ENCODE measurements at places on chromosomes 3 and 15. TPM values are rescaled to one million over a fixed set of nuclear protein-coding genes. Genes with fewer than 3 reads are reported as not detected.

The MST1R gene
- 1.1 TPM for total RNA-seq

The CCR8 gene
- total RNA-seq: not detected

The CCDC39 gene
- not detected for total RNA-seq

The GOLGA6L25 gene
- not detected for total RNA-seq

The CISH gene
- total RNA-seq: not detected

The TRANK1 gene
- 1.0 TPM for total RNA-seq

The ZNF717 gene
- total RNA-seq: not detected

The HTR3E gene
- total RNA-seq: not detected

The DCP1A gene
- 5.9 TPM for total RNA-seq

The P3H2 gene
- total RNA-seq: 233 TPM

The SLC9C1 gene
- not detected for total RNA-seq

The LRRC31 gene
- total RNA-seq: not detected

The INKA1 gene
- total RNA-seq: not detected

The APOD gene
- total RNA-seq: not detected

The MOBP gene
- total RNA-seq: not detected

The SCAMP5 gene
- 3.4 TPM for total RNA-seq

The GRIP2 gene
- total RNA-seq: not detected

The PTX3 gene
- total RNA-seq: 13.2 TPM

The BCL2A1 gene
- not detected for total RNA-seq

The FOXL2NB gene
- not detected for total RNA-seq

The HRG gene
- not detected for total RNA-seq

The A4GNT gene
- total RNA-seq: not detected

The NME9 gene
- total RNA-seq: not detected

The RBP2 gene
- not detected for total RNA-seq

The CELSR3 gene
- total RNA-seq: 0.16 TPM

The NR2E3 gene
- not detected for total RNA-seq

Measured in MG63 (cell line).